ENCODE measurements at places on chromosomes 5 and 9. TPM values are rescaled to one million over a fixed set of nuclear protein-coding genes. Genes with fewer than 3 reads are reported as not detected.

DNA sequence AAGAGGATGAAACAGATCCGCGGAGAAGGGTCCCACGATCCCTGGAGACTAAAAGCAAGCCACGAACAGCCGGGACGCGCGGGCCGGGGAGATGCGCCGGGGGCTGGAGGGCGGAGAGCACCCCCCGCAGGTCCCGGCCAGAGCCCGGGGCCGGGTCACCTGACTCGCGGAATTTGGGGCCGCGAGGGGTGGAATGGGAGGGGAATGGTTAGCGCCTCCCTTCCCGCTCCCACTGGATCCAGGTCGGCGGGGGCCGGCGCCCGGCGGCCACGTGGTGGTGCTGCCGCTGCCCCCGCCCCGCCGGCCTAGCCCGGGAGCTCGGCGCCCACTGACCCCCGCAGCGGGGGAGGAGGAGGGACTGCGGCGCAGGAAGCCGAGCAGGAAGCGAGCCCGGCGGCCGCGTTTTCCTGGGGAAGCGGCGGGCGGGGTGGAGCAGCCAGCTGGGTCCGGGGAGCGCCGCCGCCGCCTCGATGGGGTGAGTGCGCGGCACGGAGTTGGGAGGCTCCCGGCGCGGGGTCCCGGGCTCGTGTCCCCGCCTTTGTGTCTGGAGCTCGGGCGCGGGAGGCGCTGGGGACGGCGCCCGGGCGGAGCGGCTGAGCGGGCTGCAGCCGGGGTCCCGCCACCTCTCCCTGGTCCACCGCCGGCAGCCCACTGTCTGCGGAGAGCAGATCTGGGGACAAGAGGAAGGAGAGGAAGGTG lies at the start of gene RAI14:
Gene RAI14, plus strand, starts transcription at position 328 of the 699 bp plus-strand sequence. CDS start 30,592 bp downstream, outside the sequence.
- DNase-seq = peak; percentile 15

Gene OBP2B
- not detected for total RNA-seq

DNA sequence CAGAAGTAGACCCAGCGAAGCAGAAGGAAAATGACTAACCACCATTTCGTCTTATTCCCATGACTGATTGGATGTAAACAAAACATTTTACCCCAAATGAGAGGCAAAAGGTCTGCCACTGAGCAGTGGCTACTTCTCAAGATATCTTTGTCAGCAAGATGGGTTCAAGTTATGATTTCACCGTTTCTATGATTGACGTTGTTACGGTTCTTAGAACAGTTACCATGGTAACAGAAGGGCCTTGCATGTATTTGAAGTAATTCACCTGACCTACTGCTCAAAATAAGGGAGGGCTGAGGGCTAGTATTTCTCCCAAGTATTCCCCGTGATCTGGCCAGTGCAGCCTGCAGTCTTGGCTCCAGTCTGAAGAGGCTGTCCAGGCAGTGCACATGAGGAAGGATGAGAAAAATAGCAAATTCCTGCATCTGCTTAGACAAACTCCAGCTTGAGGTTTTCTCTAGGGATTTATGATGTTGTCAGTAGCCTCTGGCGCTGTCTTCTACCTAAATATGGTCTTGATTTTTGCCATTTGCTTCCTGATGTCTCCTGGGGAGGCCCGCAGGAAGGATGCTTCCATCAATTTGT lies 372.7 kb downstream of the TMEM38B start:
- no peak for DNase-seq

Gene PRRX2
- 0.15 TPM for total RNA-seq

Gene SHOC1
- not detected for total RNA-seq

GRCh38 chr5:55485073-55485472 lies 49.7 kb downstream of the PLPP1 start:
- DNase-seq = no peak

Gene CERCAM
- 0.37 TPM for total RNA-seq

Gene SPINK7
- not detected for total RNA-seq

Gene IL13
- total RNA-seq = 2.5 TPM

GRCh38 chr9:129247285-129248153 lies 69.5 kb upstream of the IER5L start:
- DNase-seq = no peak

DNA sequence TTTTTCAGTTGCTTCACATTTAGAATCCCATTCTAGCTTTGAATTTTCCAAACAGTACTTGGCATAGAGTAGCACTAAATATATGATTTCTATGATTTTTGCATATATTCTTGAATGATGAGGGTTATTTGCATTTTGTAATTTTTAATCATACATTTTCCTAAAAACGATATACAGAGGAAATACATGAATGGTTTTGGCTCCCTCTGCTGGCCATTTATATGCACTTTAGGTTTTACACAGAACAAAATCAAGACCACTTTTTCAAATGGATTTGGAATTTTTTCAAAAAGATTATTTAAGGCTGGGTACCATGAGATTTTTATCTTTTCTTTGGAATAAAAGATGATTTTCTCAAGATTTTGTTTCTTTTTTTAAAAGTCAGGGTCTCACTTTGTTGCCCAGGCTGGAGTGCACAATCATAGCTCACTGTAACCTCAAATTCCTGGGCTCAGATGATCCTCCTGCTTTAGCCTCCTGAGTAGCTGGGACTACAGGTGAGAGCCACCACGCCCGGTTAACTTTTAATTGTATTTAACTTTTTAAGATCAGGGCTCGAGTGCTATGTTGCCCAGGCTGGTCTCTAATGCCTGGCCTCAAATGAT lies 16.7 kb upstream of the COMMD10 start:
- peak; percentile 18 for DNase-seq

DNA sequence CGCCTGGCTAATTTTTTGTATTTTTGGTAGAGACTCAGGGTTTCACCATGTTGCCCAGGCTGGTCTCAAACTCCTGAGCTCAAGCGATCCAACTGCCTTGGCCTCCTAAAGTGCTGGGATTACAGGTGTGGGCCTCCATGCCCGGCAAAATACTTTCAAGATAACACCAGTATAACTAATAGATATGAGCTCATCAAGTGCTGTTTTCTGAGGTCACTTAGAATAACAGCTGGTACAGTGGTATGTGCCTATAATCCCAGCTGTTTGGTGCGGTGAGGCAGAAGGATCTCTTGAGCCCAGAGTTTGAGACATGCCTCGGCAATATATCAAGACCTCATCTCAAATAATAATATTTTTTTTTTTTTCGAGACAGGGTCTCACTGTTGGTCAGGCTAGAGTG lies 30.5 kb upstream of the CREBRF start:
- no peak for DNase-seq

GRCh38 chr5:61999371-61999770 lies 306.6 kb upstream of the KIF2A start:
- no peak for DNase-seq

Measured in activated CD4-positive, alpha-beta T cell treated with anti-CD3 and anti-CD28 coated beads, Interleukin-2, amount 10 ng/mL, durations not matched to agents 7 days and 5 days (primary cell).